ENCODE measurements at places on chromosomes 12 and 14. TPM values are rescaled to one million over a fixed set of nuclear protein-coding genes. Genes with fewer than 3 reads are reported as not detected.

The CABP1 gene
- 8.5 TPM for total RNA-seq

The CCDC196 gene
- total RNA-seq, result not detected

The PPFIA2 gene
- 1.8 TPM for total RNA-seq

The EPYC gene
- not detected for total RNA-seq

The CRIP1 gene
- total RNA-seq, result 1.2 TPM

The MFAP5 gene
- 0.86 TPM for total RNA-seq

DNA sequence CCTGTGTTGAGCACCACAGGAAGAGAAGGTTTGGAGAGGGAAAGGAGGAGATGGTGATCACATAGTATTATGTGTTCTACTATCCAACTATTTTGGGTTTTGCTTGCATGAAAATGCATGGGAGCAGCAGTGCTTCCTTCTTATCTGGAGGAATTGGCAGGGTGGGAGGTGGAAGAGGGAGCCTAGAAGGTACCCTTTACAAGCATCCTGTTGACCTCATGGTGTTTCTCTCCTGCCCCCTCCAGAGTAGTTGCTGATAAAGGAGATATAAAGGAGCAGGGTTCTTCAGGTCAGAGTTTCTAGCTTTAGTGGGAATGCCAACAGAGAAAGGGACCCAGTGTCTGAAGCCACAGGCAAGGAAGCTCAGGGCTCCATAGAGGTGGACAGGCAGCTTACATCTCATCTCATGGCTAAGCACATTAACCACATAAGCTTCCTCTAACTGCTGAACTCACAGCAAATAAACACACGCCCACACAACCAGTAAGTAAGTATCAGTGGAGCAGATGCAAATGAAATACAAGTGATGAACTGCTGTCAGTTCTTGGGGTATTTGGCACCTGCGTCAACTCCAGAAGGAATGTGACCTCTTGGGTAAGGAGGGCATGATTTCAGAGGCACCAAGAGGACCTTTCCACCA, 174.2 kb upstream of the SLC38A2 start:
- H3K4me1 ChIP-seq, result no peaks in the 10 kb centered on the region
- H3K4me3 ChIP-seq, result no peak overlapping the region
- no peaks in the 10 kb centered on the region for H3K27me3 ChIP-seq
- no peak for DNase-seq

GRCh38 chr14:31877255-31877798, 199.8 kb upstream of the ARHGAP5 start:
- no peaks in the 10 kb centered on the region for H3K27me3 ChIP-seq
- no peak for DNase-seq
- H3K27ac ChIP-seq, result no peak overlapping the region
- no peaks in the 10 kb centered on the region for H3K4me1 ChIP-seq

GRCh38 chr14:104770851-104771272, 17.9 kb downstream of the SIVA1 start:
- H3K36me3 ChIP-seq, result peaks cover 14% of the 10 kb centered on the region
- H3K27ac ChIP-seq, result no peak overlapping the region
- H3K4me1 ChIP-seq, result peaks cover 11% of the 10 kb centered on the region
- DNase-seq, result no peak
- no peaks in the 10 kb centered on the region for H3K27me3 ChIP-seq

DNA sequence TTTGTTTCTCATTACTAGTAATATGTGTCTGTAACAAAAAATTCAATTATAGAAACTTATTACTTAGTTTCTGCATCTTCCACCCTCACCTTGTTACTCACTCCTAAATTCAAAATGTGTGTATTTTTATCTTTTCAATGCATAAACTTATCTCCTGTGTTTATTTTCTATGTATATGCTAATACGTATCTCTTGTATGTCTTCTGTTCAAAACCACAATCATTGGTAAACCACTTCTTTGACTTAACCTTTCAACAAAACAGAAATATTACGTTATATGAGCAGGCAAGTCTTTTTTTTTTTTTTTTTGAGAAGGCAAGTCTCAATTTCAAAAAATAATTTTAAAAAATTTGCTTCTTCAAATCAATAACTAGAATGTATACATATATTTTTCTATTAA, 39.2 kb upstream of the RPH3A start:
- no peak overlapping the region for H3K4me3 ChIP-seq
- H3K27me3 ChIP-seq, result no peaks in the 10 kb centered on the region
- no peaks in the 10 kb centered on the region for H3K4me1 ChIP-seq
- no peak for DNase-seq
- no peak overlapping the region for H3K27ac ChIP-seq

GRCh38 chr12:48765753-48766162, 23.1 kb downstream of the ADCY6 start:
- H3K36me3 ChIP-seq, result no peaks in the 10 kb centered on the region
- H3K4me1 ChIP-seq, result no peaks in the 10 kb centered on the region
- H3K27me3 ChIP-seq, result no peaks in the 10 kb centered on the region
- DNase-seq, result no peak
- no peak overlapping the region for H3K4me3 ChIP-seq

DNA sequence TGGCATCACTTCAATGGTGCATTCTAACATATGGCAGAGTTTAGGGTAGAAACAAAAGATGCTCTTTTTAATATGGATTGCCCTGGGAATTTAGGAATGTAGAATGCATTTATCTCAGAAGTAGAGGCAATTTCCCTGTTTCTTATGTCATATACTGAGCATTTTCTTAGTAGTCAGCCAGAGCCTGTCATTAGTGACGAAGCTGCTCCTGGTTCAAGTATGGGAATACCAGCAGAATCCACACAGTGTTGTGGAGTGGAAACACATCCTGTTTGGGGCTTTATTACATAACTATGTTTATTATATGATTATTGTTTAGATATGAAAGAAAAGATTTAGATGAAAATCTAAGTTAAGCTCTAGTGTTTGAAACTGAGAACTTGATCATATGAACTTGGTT, 12.2 kb downstream of the CIPC start:
- 0 out of 2 replicates have a peak overlapping the region, but pooled peaks have one; percentile 2 for H3K27ac ChIP-seq
- no peak for DNase-seq
- H3K27me3 ChIP-seq, result no peaks in the 10 kb centered on the region
- H3K4me1 ChIP-seq, result peaks cover 17% of the 10 kb centered on the region
